ENCODE measurements at places on chromosomes 13 and 19.

- DNase-seq: peak; percentile 31
Measured at GRCh38 chr19:16380943-16381755, 56.5 kb downstream of the KLF2 start.

DNA sequence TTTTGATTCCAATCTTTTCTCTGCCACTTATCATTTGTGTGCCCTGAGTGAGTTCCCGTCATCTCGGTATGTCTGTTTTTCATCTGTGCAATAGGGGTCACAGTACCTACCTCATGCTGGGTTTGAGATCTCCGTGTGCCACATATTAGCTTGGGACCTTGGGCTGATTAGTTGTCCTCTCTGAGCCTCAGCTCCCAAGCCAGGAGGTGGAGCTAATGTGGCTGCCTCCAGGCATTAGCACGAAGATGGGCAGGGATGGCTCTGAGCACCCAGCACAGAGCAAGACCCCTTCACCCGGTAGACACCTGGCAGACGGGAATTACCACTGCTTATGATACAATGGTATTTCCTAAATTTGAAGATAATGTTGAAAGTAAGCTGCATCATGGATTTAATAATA, 35.8 kb upstream of the XPO4 start:
- no peak for DNase-seq

DNA sequence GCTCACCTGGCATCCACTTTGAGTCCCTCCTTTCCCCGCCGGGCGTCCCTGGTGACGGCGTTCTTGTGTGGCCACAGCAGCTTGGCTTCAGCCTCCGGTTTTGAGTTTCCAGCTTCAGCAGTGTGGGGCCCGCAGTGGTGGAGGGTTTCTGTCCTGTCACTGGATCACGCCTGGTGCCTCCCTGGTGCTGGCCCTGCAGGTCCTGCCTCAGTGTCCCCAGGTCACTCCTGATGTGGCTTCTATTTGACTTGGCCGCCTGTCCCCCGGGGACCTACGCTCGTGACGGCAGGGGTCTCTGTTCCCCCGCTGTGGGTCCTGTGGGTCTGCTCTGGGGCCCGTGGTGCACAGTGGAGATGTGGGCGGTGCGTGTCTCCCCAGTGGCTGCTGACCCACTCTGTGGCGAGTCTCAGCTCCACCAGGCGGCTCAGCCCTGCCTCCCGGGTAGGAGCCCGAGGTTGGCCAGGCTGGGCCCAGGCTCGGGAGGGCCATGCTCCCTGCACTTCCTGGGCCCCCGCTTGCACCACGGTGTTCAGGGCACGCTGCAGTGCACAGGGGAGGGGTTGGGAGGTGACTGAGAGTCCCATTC, 1.9 kb downstream of the ATP4B start:
- peak; percentile 17 for DNase-seq

GRCh38 chr13:59547950-59548349, 615.8 kb downstream of the DIAPH3 start:
- no peak for DNase-seq

DNA sequence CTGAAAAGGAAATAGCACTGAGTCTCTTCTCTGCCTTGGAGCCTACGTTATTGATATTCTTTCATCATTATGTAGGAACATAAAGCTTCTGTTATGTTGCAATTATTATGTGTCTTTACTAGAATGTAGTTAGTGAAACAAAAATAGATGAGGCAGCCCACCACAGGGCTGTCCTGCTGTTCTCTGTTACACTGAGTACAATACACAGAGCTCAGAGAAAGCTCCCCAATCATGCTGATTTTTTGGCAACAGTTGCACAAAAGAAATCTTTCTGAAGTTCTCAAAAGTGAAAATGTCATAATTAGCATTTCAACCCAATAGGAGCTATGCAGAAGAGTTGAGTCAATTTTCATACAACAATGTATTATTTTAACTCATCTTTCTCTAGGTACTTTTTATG, 119.5 kb downstream of the EFNB2 start:
- DNase-seq: no peak

GRCh38 chr19:39428283-39429112, 7.3 kb downstream of the RPS16 start:
- peak; percentile 92 for DNase-seq

DNA sequence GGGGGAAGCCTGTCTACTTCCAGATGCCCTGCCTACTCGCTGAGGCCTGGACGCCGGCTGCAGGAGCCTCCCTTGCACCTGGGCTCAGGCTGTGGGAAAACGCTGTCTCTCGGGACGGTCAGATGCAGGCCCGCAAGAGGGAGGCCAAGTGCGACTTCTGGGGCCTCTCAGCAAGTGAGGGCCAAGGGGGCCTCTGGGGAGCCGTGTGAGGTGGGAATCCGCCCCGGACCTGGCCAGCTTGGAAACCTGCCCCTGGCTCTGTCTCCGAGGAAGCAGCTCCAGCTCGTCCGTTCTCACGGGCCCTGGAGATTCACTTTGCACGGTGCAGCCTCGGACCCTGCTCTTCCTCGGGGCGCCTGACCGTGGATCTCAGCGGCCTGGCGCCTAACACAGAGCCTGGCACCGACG, 11.4 kb upstream of the CRTC1 start:
- DNase-seq: no peak

- DNase-seq: no peak
Measured at GRCh38 chr13:96728463-96728862, 265.8 kb downstream of the OXGR1 start.

DNA sequence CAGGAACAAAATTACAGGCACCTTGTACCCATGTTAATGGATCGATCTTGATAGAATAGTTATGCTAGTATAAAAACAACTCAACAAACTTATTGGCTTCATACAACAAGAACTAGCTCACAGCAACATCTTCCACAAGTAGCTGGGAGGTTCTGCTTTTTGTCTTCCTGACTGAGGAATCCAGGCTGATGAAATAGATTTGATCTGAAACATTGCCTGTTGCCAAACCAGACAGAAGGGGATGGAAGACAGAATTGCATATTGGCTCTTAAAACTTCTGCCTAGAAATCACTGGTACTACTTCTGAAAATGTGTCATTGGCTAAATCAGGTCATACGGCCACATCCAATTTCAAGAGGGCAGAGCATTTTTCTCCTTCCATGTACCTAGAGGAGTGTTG, 267.3 kb downstream of the RFC3 start:
- no peak for DNase-seq

- no peak for DNase-seq
Measured at GRCh38 chr13:76223565-76223964, 587.4 kb downstream of the LMO7 start.

DNA sequence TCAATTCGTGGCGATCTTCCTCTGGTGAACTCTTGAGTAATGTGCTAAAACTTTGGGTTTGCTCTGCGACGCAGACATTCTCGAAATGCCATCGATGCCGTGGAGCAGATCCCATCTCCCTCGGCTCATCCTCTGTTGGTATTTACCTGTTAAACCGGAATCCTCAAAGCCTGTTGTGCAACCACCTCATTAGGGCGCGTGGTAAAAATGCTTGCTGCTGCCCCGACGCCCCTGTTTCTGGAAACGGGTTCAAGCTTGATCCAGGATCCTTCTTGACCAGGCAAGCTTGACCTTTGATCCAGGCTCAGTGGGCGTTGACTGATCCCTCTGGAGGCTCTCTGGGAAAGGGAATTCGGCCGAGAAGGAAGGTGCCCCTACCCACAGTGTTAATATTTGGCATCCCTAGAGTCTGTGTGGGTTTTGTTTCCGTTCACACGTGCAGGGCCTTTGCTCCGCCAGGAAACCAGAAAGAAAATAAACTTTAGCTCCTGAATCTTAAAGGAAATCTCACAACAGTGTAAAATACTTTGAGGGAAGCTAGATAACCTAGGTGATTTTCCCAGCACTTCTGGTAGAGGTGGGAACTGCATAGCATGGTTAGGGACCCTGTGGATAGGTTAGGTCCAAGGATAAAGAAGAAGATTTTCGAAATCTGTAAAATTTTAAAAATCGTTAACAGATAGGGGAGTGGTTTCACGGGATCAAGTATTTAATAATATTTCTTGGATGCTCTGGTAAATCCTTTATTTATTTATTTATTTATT, 1.1 kb downstream of the LSM14A start:
- no peak for DNase-seq

- DNase-seq: no peak
Measured at GRCh38 chr19:6532244-6532999, 1.6 kb downstream of the TNFSF9 start.

GRCh38 chr13:106633321-106633720, 65.4 kb upstream of the ARGLU1 start:
- no peak for DNase-seq

GRCh38 chr19:892894-893689, at the start of the genes MED16 and RNU6-9:
Gene MED16 (minus strand): TSS chr19:893187. CDS start chr19:891131, 2,056 bp downstream.
Gene RNU6-9 (plus strand): TSS chr19:893484.
- peak; percentile 93 for DNase-seq

GRCh38 chr13:98954313-98954712, 23.6 kb downstream of the DOCK9 start:
- DNase-seq: no peak

All from left hindlimb (tissue), 1 donor.